ENCODE measurements at places on chromosomes 13 and 19.

DNA sequence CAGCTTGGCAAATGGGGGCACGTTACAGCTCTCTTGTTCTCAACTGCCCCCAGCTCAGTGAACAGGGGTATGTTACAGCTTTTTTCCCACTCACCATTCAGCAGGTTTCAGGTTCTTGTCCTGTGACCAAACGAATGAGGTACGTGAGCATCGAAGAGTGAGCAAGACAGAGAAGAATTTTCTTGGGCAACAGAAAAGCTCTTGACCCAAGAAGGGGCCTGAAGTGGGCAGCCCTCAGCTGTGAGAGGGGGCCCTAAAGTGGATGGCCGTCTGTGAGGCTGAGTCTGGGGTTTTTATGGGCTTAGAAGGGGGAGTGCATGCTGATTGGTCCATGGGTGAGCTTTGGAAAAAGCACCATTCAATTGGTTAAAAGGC lies 21.4 kb downstream of the CCDC70 start:
- DNase-seq = no peak

- peak; percentile 24 for DNase-seq
Observed at GRCh38 chr19:16585808-16586476, 13.7 kb upstream of the SLC35E1 start.

DNA sequence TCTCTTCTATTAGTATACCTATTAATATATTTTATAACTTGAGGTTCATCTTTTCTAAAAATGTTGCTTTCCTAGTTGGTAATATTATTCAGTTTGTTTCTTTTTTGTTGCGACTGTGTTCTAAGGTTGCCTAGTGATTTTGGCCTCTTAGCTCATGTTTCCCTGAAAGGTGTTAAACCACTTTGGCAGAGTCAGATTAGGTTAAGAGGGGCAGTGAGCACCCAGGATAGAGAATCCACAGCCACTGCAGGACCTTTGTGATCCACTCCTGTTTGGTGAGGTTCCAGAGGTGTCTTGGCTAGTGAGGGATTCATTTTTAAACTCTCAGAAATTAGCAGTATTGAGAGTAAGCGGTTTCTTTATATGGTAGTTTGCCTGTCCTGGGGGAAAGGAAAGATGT lies 14.9 kb upstream of the GPR18 start:
- no peak for DNase-seq

DNA sequence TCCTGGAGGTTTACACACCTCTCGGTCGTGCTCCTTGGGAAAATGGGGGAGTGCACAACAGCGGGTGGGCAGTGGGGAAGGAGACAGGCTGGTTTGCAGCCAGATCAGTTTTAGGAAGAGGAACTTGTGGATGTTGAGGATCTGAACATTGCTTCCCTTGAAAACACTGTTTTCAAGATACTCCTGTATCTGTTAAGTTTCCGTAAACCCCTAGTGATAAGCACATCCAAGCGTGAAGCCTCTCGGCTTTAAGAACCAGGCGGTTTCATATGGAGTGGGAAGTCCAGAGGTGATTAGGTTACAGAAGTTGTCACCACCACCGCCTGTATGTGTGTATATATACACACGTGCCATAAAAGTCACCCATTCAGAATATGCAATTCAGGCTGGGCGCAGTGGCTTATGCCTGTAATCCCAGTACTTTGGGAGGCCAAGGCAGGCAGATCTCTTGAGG lies 47.4 kb downstream of the SIPA1L3 start:
- no peak for DNase-seq

DNA sequence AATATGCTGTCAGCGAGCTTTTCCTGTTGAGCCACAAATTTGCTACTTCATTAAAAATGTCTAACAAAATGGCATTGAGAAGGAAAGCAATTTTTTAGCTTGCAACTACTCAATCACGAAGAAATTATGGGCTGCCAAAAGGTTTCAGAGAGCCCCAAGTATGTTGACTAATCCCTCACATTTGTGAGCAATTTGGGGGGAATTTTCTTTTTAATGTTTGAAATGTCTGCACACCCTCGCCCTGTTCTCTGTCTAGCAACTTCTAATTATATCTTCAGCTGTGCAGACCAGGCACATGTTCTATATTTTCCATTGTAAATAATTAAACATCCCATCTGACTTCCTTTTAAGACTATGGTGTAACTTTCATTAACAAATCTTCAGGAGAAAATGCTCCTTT lies 192.9 kb downstream of the DCT start:
- DNase-seq = no peak

GRCh38 chr13:50377726-50378270 lies 362.6 kb downstream of the KCNRG start:
- no peak for DNase-seq

GRCh38 chr19:10364644-10365043 lies 15.7 kb downstream of the TYK2 start:
- DNase-seq = no peak

DNA sequence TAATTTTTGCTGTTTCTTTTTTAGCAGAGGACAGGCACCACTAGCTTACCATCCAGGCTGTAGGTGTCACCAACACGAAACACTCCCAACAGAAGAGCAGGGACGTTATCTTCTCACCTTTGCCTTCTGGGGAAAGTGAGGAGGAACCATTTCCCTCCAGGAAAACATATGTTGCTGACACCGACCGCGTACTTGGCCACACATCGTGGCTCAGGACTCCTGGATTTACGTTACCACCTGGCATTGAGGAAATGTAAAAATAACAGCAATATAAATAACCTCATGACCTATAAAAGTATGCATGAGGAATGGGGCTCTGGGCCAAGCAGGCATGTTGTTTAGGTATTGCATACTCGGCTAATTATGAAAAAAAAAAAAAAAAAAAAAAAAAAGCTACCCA lies 525.1 kb downstream of the MYO16 start:
- no peak for DNase-seq

- DNase-seq = no peak
Observed at GRCh38 chr19:5795382-5795919, 4.5 kb upstream of the DUS3L start.

- no peak for DNase-seq
Observed at GRCh38 chr13:101552286-101552685, 99.8 kb downstream of the ITGBL1 start.

- DNase-seq = no peak
Observed at GRCh38 chr13:45301263-45301662, 39.7 kb downstream of the TPT1 start.

DNA sequence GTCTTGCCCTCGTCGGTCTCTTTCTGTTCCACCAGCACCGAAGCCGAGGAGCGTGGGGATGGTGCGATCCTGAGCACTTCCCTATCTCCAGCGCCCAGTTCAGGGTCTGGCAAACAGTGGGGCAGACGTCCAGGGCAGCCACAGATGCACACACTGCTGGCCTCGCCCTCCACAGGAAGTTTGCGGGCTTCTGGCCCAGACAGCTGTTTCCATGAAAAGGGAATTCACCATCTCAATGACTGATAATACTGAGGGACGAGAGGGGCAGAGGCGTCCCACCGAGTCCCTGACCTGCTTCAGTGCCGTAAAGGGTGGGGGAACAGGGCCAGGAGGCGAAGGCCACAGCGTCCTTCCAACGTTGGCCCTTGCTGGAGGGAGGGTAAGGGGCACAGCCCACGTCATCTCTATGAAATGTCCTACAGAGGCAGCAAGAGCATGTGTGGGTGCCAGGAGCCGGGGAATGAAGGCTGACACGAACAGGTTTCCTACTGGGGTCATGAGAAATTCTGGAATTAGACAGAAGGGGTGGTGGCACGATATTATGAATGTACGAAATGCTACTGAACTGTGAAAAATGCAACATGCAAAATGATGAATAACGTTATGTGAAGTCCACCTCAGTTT lies 19.5 kb downstream of the SHC2 start:
- DNase-seq = no peak

DNA sequence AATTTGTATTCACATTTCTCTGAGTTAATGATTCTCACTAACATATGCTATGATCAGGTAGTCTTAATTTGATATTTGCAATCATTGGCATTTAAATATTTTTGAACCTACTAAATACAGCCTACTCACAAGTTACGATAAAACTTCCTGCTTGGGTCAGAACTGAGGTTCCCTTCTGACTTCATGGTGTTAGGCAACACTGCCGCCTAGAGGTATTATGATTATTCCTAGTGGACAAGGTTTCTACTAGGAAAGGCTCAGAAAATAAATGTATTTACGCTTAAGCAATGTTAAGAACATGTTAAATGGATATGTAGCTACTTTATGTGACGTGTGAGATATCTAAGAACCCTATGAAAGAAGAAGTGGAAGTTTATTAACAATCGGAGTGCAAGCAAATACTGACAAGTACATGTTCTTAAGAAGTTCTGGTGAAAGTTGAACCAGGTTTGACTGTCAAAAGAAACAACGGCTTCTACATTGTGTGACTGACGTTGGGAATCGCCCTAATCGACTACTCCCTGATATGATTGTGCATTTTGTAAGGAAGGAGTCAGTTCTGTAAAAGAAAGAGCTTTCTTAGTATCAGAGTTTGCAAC lies 1395.8 kb downstream of the SLITRK5 start:
- peak; percentile 12 for DNase-seq

- DNase-seq = no peak
Observed at GRCh38 chr13:44692173-44692713, 116.1 kb upstream of the TSC22D1 start.

GRCh38 chr13:67932991-67933390 lies 702.9 kb upstream of the PCDH9 start:
- DNase-seq = no peak
